AG20443 (cell line): ENCODE measurements at places on chromosomes 1 and 21.

GRCh38 chr1:163540727-163541126, 219.0 kb downstream of the NUF2 start:
- no peak for DNase-seq

DNA sequence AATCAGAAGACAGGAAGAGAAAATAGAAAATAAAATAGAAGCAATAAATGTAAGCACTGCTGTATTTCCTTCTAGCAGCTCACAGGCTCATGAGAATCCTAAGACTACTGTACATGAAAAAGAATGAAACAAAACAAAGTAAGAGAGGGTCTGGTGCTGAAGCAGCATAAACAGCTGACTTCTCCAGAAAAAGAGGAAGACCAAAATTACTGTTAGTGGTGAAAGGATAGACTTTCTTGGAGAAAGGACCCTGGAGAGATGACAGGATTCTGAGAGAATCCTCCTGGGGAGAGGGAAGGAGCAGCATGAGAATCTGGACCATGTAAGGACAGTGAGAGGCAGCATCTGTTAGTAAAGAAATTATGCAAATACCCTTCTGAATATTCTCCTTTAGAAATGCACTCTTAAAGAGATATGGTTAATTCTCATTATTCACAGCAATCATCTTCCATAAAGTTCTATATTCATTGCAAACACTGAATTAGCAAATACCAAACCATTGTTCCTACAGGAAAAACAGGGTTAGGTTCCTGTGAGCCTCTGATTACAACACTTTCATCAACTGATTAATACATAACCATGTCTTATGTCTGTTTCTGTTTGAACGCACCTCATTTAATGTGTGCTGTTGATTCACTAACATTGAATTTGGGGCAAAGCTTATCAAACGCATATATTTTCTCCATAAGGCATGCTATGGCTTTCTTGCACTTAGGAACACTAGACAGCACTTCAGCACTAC, 17.0 kb downstream of the SLC25A24 start:
- no peak for DNase-seq

- no peak for DNase-seq
Observed at GRCh38 chr1:162180813-162181212, 111.3 kb downstream of the NOS1AP start.

DNA sequence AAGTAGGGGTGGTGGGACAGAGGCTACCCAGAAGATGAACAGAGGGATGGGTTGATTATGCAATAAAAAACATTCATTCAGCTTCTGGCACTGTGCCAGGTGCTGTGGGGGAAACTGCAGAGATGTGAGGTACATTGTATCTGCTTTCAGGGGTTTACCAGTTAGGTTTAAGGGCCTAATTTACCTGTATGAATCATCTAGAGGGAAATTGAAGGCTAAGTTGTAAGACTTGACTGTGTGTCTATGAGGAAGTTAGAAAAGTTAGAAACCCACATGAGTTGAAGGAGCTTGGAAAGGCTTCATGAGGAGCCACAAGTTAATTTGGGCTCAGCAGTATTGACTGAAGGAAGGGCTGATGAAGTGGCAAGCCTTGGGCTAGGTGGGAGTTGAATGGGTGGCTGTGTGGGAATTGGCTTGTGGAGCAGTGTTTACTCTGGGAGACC, 36.7 kb upstream of the APOBEC4 start:
- DNase-seq = no peak

GRCh38 chr1:168360151-168361021, 79.7 kb downstream of the TBX19 start:
- peak; percentile 45 for DNase-seq

- peak; percentile 98 for DNase-seq
Observed at GRCh38 chr1:220879076-220879508, at the start of gene HLX. Gene HLX, plus strand, starts transcription at chr1:220879443. Its CDS starts 415 bp downstream, at chr1:220879858.

DNA sequence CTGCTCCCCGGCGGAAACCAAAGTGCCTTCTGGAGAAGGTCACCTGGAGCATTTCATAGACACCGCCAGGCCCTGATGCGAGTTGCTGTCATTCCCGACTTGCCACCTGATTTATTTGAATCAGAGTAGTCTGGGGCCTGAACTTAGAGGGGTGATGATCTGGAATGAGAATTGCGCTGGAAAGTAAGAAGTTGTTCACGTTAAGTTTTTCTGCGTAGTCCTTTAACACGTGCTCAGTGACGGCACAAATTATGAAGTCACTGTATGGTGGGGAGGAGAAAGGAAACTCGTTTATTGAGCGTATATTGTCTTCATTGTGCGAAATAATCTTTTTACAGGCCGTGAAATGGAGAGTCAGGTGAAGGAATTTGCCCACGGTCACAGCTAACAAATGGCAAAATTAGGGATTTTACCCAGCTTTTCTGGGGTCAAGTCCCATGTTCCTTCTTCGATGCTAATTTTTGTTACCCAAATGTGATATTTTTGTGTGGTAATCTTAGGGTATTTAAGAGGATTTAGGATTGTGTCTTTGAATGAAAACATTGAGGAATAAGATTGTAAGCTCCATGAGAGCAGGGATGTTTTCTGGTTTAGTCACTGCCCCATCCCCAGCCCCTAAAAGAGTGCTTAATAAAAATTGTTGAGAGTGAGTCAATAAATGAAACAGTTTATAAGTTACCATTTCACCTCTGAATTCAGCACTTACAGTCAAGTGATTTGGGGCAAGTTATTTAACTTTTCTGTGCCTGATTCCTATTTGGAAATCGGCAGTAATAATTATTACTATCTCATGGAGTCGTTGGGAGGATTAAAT, 46.4 kb upstream of the NBL1 start:
- no peak for DNase-seq

GRCh38 chr1:116908820-116909511, 750 bp upstream of the PTGFRN start:
- no peak for DNase-seq

- no peak for DNase-seq
Observed at GRCh38 chr21:32206631-32207405, 72.0 kb downstream of the MIS18A start.

GRCh38 chr1:31977385-31978131, 36.1 kb upstream of the KHDRBS1 start:
- DNase-seq = peak; percentile 65

GRCh38 chr1:212710566-212710965, 10.9 kb upstream of the BATF3 start:
- no peak for DNase-seq

GRCh38 chr21:35578347-35578782, 482.0 kb downstream of the SETD4 start:
- DNase-seq = peak; percentile 81

DNA sequence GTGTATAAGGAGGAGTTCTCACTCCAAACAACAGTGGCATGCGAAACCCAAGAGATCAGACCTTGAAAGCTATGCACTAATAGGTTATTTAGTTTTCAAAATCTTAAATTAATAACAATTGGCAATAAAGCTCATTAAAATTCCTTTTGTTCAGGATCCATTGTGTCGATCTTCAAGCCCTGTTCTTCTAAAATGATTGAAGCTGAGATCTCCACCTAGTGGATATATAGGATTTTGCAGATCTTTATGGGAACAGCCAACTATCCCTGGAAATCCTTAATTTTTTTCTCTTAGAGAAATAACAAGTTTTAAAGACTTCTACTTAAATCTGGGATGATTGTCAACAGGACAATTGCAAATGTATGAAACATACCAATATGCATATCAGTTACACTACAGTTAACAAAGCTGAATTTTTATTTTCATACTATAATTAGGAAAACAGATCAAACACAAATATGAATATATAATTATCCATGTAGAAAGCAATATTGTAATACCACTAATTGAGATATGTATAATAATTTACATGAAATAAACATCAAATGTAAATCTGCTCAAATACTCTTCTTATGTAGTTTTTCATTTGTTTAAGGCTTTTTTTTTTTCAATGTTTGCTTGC, 43.3 kb downstream of the LRRC53 start:
- peak; percentile 51 for DNase-seq

DNA sequence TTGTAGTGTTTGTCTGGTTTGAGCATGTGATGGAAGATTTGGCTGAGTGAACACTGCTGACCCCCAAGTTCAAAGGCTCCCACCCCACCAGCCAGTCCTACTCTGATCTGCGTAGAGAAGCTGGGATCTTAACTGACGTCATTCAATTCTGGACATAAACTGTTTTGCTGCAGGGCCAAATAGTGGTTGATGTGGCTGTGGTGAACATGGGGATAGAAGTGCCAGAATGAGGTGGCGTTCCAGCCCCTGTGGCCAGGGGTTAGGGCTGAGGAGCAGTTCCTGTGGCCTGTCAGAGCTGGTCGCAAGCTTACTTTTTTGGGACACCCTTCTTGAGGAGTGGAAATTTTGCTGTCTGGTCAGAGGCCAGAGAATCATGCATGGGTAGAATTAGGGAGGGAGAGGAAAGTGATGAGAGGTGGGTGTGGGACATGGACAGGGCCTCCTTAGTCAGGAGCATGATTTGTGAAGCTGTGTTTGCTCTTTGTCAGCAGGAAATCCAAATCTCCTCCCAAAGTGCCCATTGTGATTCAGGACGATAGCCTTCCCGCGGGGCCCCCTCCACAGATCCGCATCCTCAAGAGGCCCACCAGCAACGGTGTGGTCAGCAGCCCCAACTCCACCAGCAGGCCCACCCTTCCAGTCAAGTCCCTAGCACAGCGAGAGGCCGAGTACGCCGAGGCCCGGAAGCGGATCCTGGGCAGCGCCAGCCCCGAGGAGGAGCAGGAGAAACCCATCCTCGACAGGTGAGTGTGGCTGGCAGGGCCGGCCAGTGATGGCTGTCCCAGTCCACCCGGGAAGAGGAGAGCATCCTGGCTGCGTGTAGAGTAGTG, 25.9 kb downstream of the SZRD1 start:
- DNase-seq = peak; percentile 57

DNA sequence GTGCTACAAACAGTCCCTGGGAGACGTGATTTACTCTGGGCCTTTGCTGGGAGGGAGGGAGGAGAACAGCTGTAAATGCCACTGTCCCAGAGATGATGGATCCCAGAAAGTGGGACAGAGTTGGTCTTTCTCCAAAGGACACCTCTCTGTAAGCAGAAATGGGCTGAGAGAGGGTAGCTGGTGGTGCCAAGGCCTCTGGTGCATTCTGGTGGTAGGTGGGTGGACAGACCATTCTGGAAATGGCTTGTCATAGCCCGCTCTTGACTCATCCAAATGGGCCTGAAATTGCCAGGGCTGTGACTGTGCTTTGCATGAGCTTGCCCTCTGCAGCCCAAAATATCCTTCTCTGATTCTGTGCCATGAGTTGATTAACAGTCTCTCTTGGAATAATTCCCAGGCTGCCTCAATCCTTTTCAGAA, 36.1 kb downstream of the CCDC185 start:
- DNase-seq = peak; percentile 85

GRCh38 chr1:99849413-99849743, 783 bp upstream of the AGL start:
- DNase-seq = no peak

- DNase-seq = no peak
Observed at GRCh38 chr1:92543131-92544055, 56.7 kb upstream of the GFI1 start.

DNA sequence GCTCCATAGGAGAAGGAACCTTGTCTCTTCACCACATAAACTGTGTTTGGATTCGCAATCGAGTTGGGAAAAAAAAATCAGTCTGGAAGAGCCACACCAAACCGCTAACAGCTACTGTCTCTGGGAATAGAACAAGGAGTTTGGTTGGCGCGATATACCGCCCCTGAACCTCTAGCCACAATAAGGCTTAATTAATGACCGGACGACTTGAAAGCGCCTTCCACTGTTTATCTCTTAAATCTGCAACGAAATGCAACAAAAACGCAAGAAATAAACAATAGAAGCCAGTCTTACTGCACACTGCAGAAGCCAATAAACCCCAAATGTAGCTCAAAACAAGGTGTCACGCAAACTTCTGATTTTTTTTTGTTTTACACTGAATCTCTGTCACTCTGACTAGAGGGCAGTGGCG, 10.9 kb downstream of the BTBD19 start:
- no peak for DNase-seq

DNA sequence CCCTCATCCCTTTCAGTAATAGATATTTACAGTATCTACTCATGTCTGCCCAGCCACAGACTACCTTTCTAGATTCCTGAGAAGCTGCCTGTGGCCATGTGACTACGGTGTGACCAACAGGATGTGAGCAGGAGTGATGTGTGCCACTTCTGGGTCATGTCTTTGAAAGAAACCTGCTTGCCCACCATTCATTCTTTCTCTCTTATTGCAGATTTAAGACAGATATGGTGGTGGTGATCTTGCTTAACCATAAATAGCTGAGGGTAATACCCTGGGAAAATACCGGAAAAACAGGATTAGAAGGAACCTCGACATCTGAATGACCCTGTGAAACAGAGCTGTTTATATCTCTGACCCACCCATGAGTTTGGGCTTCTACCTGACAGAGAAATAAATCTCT, 41.6 kb upstream of the GUCA2A start:
- no peak for DNase-seq

GRCh38 chr1:39016604-39017171, 9.5 kb upstream of the NDUFS5 start:
- DNase-seq = no peak

DNA sequence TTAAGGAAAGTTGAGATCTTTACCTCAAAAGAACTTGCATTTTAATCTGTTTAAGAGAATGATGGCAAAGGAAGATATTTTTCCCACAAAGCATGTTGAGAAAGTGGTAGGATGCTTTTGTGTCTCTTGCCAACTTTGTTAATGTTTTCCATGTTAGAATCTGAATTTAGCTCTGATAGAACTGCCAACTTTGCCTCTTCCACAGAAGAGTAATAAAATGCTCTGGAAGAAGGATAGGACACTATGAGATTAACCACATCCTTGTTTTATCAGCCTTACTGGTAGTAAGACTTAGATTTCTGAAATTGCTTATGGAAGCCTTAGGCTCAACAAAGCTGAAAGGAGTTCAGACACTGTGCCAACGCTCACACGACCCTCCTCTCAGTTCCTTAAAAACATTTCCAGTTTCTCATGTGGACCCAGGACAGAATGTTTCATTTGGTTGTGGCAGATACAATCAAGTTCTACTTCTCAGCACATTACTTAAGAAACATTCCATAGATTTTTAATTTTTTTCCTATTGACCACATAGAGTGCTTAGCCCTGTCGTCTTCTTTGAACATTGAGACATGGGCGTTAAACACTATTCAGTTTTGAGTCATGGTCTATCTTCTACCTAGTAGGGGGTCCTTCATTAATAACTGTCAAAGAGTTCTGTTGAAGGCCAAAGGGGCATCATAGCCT, 59.0 kb downstream of the MTR start:
- peak; percentile 45 for DNase-seq

DNA sequence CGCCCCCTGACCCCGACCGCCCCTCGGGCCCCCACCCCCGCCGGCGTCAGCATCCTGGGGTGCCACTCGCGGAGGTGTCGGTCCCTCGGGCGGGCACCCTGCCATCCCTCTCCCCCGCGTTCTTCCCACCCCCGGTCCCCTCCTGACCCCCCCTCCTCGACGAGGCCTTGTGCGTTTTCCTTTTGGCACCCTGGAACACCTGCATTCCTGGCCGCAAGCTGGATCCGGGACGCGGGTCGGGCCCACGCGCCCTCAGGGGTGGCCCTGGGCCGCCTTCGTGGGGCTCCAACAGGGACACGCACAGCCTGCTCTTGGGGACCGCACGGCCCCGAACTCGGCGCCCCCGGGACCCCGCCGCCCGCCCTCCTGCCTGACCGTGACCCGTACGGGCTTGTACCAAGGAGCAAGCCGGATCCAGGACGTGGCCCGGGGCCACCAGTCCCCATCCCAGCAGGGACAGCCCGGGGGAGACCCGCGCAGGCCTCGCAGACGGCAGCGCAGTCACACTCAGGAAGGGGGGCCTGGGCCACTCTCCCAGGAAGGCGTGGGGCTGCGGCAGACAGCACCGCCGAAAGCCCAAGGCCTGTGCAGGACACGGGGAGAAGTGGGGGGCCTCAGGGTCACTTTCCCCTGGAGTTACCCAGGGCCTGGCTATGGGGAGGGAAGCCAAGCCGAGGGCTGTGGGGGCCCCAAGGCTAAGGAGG, 579 bp upstream of the SLC19A1 start:
- peak; percentile 43 for DNase-seq

GRCh38 chr21:46220847-46221246, 7.7 kb downstream of the LSS start:
- no peak for DNase-seq
